ENCODE measurements at places on chromosomes 7 and 10.
A peak's percentile ranks its signal among the peaks of the same experiment; 100 is the strongest.

DNA sequence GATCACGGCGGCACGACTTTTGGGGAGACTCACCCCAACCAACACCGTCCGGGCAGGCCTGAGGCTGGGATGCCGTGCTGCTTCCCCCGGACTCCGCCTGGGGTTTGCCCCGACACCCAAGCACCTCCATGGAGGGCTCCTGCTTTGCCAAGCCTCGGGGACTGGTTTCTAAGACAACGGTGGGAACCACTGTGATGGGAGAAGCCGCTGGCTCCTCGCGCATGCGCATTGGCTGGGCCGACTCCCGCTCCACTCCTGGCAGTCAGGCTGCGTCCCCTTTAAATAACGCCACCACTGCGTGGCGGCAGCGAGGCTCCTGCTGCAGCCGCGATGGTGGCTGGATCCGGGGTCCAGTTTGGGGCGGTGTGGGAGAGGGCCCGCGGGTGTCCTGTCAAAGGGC lies 201.0 kb downstream of the ZNF716 start:
- DNase-seq: no peak

- peak; percentile 93 for DNase-seq
These were observed at the start of gene PYROXD2 for GRCh38 chr10:98414932-98415730. TSS of gene PYROXD2 (minus strand) at chr10:98415182. CDS start at chr10:98415135, 47 bp downstream.

DNA sequence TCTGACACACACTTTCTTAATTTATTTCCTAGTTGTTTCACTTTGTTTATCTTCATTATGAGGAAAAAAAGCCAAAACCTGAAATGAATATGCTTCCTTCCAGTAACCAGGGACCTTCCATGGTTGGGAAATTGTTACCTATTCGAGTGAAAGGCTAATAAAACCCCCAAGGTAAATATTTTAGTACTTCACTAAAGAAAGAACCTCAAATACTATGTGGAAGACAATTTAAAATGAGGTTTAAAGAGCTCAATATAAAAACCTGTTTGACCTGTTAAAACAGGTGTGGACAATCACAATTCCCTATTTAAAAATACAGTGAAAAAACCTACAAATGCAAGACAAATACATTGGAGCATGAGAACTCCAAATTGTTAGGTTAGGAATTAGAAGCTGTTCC lies 192.6 kb downstream of the CFTR start:
- peak; percentile 84 for DNase-seq

DNA sequence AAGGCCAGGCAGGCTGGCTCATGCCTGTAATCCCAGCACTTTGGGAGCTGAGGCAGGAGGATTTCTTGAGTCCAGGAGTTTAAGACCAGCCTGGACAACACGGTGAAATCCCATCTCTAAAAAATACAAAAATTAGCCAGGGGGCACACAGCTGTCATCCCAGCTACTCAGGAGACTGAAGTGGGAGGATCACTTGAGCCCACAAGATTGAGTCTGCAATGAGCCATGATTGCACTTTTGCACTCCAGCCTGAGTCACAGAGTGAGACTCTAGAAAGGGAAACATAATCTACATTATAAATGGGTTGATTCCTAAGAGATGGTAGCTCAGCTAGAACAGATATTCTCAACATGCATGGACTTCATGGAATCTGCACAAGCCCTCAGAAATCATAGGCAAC lies 6.3 kb upstream of the LIPF start:
- DNase-seq: no peak

GRCh38 chr7:37320140-37320847 lies 128.4 kb downstream of the ELMO1 start:
- DNase-seq: peak; percentile 95

DNA sequence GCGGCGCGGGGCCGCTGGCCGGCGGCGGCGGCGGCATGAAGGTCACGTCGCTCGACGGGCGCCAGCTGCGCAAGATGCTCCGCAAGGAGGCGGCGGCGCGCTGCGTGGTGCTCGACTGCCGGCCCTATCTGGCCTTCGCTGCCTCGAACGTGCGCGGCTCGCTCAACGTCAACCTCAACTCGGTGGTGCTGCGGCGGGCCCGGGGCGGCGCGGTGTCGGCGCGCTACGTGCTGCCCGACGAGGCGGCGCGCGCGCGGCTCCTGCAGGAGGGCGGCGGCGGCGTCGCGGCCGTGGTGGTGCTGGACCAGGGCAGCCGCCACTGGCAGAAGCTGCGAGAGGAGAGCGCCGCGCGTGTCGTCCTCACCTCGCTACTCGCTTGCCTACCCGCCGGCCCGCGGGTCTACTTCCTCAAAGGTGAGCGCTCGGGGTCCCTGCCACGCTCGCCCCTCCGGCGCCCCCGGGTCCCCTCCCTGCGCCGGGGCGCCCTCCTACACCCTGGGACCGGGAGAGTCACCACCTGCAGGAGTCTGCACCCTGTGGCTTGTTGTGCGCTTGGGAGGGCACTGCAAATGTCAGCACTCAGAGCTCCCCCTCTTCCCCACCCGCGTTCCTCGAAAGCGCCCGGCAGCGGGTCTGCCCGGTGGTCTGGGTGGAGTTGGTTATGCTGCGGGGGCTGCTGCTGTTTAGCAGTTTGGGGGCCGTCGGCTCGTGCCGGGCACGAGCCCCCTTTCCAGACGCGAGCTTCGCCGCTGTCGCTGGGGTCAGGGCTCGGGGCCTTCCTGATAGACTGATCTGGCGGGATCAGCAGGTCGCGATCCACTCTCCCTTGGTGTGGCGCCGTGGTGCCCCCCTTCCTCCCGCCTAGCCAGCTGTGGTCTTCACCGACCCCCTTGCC lies 627 bp downstream of the DUSP5 start:
- DNase-seq: peak; percentile 88

DNA sequence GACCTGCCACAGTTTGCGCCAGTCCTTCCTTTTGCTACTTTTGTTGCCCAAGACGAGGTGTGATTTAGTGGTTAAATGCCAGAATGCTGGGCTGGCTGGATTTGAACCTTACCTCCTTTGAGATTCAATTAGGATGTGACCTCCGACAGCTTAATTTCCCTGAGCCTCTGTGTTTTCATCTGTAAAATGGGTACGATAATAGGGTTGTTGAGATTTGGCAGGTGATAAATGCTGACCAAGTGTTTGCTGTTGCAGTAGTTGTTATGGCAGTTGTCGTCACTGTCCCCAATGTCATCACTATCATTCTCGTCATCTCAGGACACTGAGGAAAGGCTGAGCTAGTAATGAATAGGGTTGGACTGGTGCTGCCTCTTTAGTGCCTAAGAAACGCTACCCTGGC lies 61.1 kb downstream of the GRK5 start:
- no peak for DNase-seq

DNA sequence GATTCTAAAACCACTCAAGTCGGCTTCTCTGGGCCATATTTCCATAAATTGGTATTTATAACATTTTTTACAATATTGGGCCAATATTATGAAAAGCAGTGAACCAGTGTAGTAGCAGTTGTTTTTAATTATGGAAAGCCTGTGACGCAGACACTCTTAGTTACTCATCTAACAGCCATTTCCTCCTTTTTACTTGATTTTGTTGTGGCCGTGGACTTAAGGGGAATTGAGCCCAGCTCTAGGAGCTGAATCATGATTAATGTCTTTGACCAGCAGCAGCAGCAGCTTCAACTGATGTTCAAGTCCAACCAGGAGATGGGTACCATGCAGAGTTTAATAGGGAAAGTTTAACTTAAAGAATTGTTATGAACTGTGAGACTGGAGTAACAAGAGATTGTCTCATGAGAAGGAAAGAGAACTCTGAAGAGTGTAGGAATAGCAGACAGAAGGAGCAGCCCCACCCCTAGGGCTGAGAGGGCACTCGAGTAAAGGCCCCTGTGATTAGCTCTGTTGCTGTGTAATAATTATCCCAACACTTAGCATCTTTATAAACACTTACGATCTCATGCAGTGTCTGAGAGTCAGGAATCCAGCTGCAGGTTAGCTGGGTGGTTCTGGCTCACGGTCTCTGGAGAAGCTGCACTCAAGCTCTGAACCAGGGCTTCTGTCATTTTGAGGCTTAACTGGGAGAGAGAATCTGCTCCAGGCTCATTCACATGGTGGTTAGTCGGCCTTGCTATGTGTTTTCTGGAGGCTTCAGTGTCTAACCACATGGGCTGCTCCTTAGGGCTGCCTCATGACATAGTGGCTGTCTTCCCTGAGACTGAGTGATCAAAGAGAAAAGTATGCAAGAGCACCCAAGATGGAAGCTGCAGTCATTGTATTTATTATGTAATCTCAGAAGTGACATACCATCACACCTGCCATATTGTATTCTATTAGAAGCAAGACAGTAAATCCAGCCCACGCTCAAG lies 4.6 kb downstream of the LANCL2 start:
- no peak for DNase-seq

- DNase-seq: peak; percentile 21
These were observed 205.6 kb downstream of the MDFIC start for GRCh38 chr7:115127399-115128021.

- DNase-seq: no peak
These were observed 1276.3 kb upstream of the AUTS2 start for GRCh38 chr7:68321776-68322496.

DNA sequence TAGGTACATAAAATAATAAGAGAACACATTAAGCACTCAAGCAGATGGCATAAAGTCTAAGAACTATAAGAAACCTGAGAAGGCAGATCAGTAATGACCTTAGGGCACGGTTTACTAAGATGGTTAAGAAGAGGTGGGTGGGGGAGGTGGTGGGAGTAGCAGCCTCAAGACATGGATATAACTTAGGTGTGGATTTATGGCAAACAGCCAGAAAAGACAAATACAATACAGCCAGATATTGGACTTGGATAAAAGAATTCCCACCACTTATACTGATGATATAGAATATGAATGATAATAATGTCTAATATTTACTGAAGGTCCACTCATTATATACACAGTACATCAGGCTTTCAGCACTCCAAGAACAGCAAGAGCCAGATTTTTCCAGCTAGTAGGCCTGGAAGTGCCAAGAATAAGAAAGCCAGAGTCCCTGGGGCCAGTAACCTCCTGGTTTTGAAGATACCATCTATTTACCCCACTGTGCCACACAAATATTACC lies 11.9 kb downstream of the DPY19L1 start:
- DNase-seq: no peak

DNA sequence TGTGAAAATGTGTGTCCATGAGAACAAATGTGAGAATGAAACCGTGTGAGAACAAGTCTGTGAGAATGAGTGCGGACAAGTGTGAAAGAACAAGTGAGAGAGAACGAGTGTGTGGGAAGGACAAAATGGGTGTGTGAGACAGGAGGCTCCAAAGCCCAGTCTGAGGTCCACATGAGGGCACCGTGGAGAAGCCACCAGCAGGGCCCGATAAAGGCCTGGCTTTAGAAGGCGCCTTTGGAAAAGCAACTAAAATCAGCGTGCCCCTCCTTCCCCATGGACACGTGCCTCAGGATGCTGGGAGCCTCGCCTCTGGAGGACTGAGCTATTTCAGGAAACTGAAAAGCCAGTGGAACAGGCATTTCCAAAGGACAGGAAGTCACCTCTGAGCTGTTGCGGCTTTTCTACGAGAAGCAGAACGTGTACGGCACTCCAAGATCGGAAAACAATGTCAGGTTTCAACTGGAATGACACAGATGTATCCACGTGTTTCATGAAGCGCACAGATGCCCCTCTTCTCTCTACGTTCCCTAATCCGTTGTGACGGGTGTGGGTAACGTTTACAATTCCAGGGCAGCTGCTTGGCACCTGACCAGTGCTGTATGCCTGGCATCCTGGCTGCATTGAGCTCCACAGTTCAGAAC lies 46.4 kb downstream of the ESYT2 start:
- DNase-seq: peak; percentile 73

- peak; percentile 63 for DNase-seq
These were observed 413 bp downstream of the BUD31 start for GRCh38 chr7:99409192-99409572.

DNA sequence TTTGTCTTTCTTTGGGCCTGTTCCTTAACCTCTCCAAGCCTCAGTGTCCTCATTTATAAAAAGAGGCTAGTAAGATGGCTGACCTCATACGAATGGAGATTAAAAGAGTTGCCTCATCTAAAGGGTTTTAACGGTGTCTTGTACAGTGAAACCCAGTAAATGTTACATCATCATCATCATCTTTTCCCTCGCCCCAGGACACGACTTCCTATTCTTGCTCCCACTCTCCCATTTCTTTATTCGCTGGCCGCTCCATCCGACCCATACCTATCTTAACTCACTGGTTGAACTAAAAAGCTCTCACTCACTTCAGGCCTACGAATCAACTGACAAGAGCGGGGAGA lies 554 bp downstream of the FRA10AC1 start:
- peak; percentile 51 for DNase-seq

GRCh38 chr7:150738591-150739001 lies 1.4 kb downstream of the GIMAP5 start:
- no peak for DNase-seq

DNA sequence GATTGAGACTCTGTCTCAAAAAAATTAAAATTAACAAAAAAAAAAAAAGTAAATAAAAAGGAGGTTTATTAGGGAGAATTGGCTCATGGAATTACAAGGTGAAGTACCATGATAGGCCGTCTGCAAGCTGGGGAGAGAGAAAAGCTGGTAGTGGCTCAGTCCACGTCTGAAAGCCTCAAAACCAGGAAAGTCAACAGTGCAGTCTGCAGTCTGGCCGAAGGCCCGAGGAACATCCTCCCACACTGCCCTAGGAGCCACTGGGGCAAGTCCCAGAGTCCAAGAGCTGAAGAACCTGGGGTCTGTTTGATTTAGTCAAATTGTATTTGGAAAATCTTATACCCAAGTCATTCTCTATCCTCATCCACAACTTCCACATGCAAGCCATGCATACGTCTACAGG lies 59.0 kb upstream of the RAB18 start:
- no peak for DNase-seq

GRCh38 chr7:108415821-108416536 lies 40.3 kb downstream of the NRCAM start:
- peak; percentile 91 for DNase-seq

DNA sequence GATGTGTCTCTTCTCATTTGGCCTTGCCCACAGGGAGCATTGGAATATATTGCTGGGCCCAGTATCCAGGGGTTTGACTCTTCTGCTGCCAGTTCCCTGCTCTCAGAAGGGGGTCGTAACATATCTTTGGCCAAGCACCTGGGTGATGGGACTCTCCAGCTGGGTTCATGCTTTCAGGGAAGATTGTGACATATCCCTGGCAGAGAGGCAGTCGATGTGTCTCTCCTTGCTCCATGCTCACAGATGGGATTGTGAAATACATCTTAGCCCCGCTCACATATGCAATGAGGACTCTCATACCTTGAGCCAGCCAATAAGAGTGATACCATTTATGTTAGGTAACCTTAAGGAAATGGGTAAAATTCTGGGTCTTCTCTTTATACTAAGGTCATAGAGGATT lies 39.2 kb upstream of the ZNF680 start:
- DNase-seq: no peak

DNA sequence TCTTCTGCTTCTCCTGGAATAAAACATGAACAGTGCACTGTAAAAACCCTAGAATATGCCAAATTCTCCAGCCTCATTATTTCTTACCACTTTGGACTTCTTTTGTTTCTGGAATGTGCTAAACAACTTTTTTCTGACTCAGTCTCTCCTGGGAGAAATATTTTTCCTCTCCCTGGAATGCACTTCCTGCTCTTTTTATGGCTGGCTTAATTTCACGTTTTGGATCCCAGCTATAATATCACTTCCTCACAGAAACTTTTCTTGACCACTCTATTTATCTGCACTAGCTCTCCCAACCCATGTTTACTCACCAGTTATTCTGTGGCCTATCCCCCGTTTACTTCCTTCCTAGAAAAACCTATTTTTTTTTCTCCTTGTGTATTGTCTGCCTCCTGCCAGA lies 26.7 kb downstream of the ABCB5 start:
- DNase-seq: no peak

GRCh38 chr7:91287371-91288084 lies 23.3 kb downstream of the FZD1 start:
- DNase-seq: peak; percentile 28

- DNase-seq: no peak
These were observed 163.4 kb upstream of the COL1A2 start for GRCh38 chr7:94231305-94231704.
